Neural progenitor cell (in vitro differentiated cells): ENCODE measurements at places on chromosomes 16 and 17. TPM values are rescaled to one million over a fixed set of nuclear protein-coding genes. Genes with fewer than 3 reads are reported as not detected.
A peak's percentile ranks its signal among the peaks of the same experiment; 100 is the strongest.

SNX20 gene
- total RNA-seq: not detected in 2 replicates

DHX38 gene
- 31.6 and 53.2 TPM in 2 replicates for total RNA-seq

DNA sequence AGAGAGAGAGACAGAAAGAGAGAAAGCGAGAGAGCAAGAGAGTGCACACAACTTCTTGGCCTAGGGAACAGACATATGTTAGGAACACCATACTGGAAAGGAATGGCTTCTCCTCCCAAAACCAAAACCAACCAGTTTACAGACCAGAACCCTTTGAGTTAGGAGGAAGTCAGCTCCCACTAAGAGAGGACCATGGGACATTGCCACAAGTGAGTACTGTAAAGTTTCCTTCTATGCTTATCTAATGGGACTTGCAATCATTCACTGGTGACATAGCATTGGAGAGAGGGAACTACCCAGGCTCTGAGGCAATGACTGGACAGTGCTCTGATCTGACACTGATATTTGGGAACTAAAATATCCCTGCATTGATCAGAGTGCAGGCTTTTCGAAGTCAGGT is 32.4 kb downstream of the TBC1D3B start:
- DNase-seq: no peak

DNA sequence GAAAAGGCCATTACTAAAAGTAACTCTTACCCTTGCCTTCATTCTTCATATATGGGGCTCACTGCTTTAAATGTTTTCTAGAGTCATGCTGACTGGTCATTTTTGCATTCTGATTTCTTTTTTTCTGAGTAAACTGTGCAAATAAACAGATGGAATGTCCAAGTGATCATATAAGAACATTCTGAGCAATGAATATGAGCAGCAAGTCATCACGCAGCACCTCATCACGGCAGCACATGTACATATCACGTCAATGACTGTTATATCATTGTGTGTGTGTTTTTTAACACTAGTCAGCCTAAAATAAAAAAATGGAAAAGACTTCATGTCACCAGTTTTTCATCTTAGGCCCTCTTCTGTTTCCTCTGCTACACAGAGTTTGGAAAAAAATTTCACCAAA is 490.0 kb upstream of the ZFHX3 start:
- DNase-seq: no peak

- peak; percentile 56 for DNase-seq
Measured at GRCh38 chr16:81445966-81446906, 1.6 kb downstream of the CMIP start.

DNA sequence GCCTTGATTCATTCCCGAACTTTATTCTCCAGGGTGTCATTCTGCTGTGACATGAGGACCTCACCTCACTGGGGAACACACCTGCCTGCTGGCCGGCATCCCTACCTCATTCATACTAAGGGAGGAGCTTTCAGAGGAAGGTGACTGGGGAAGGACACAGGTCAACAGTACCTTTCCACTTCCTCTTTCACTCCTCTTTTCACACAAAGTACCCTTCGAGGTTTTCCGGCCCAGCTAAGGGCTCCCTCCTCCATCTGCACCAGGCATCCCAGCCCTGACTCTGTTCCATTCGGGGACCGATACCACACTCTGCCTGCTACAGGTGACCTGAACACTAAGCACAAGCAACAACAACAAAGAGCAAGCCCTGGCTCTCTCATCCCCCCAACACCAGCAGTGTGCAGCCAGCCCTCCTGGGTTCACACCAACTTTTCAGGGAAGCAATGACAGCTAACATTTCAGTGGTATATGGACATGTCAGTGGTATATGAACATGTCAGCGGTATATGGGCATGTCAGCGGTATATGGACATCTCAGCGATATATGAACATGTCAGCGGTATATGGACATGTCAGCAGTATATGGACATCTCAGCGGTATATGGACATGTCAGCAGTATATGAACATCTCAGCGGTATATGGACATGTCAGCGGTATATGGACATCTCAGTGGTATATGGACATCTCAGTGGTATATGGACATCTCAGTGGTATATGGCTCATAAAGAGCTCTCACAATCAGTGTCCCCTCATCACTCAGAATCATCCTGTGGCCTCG is 16.0 kb downstream of the TRIM25 start:
- no peak for DNase-seq

DNA sequence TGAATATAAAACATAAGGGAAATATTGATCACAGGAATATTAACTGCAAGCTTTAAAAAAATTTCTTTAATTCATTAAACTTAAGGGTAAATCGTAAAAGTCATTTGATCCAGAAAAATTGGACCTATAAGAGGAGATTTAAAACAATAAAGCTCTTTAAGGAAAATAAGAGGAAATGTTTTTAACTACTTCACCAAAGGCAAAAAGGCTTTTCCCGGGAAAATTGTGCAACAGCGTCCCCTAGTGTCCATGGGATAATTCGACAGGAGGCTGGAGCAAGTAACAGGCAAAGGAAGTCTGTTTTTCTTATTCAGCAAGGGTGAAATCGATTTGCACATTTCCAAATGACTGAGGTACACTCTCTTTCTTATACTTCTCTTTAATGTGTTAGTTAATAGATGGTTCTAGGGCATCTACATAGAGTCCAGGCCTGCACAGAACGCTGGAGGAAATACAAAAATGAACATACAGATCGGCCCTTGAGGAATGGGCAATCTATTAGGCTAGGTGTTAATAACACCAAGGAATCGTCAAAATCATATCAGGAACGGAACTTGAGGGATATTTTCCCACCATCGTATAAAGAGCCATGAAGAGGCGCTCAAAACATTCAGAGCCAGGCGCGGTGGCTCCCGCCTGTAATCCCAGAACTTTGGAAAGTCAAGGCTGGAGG is 61.4 kb downstream of the ZNF18 start:
- DNase-seq: peak; percentile 69
